ENCODE measurements at places on chromosomes 7 and 10.

DNA sequence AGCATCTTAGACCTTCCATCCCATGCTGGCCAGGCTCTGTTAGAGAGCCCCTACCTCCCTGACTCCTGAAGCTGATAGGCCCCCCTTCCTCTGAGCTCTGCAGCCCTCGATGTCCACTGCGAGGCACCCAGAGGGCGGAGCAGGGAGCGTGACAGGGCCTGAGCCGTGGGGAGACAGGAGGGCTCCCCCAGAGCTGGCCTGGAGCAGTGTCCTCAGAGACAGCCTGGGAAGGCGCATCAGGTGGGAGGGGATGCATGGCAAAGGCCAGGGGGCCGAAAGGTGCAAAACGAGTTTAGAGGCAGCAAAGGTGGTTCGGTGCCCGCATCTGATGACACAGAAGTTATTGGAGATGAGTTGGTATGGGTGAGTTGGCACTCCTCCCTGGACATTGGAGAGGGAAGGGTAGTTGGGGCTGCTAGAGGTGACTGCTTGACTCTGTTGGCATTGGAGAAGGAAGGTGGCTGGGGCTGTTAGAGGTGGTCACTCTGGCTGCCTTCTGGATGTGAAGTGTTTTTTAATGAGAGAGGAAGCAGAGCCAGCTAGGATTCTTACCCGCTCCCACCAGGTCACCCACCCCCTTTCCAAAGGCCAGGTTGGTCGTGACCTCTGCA, 53.1 kb downstream of the PRF1 start:
- DNase-seq = no peak

DNA sequence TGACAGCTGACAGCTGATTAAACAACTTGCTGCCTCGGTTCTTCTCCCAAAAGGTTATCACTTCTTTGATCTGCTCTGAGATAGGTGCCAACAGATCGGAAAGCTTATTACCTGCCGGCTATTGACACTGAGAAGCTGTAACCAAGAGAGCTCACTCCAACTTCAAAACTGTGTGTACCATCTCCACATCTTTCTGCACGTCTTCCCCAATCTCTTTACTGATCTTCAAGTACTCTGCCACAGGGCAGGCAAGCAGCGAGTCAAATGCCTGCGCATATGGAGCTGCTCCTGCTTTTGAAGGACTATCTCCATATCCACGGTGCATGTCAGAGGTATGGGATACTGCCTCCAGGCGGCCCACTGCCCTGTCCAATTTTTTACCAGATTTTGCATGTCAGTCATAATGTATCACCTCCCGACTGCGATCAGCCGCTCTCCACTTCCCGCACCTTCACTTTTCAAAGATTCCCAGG, 352 bp upstream of the ZNF485 start:
- no peak for DNase-seq

- DNase-seq = no peak
These were observed 71.0 kb upstream of the NKX6-2 start for GRCh38 chr10:132856869-132857524.

GRCh38 chr7:113285411-113285810, 167.1 kb upstream of the SMIM30 start:
- DNase-seq = no peak

DNA sequence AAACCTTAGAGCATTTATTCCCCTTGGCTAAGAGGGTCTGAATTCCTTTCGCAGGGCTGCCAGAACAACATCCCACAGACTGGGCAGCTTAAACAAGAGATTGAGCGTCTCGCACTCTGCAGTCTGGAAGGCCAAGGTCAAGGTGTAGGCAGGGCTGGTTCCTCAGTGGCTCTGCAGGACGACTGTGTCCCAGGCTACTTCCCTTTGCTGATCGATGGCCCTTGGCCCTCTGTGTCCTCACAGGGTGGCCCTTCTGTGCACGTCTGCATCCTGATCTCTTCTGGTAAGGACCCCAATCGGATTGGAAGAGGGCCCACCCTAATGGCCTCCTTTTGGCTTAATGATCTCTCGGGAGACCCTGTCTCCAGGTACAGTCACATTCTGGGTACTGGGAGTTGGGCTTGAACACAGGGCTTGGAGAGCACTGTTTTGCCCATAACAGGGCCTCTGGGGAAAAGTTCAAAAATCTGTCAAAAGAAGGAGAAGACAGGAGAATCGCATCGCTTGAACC, 35.1 kb upstream of the DNAJB6 start:
- no peak for DNase-seq

Data from endothelial cell (in vitro differentiated cells).